ENCODE measurements at places on chromosomes 2 and 18.

GRCh38 chr2:33620-34019, 12.7 kb downstream of the FAM110C start:
- peak; percentile 17 for DNase-seq

DNA sequence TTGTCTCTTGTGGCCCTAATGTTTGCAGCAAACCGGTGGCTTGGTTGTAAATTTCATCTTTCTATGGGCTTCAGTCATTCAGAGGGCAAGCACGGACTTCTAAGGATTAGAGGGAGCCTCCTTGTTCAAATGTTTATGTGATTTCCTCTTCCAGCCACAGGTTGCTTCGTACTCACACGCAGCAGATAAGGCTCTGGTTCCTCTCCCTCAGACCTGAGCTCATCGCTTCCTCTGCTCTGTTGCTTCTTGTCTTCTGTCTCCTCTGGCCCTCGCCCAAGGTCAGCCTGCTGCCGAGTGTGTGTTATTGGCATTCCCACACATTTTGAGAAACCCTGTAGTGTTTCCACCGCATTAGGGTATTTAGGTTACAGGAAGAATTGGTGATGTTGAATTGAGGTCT, 44.0 kb downstream of the MYL12B start:
- DNase-seq, result no peak

- no peak for DNase-seq
These were observed 13.9 kb upstream of the ASAP2 start for GRCh38 chr2:9192712-9193111.

GRCh38 chr2:147628971-147629421, 215.8 kb upstream of the ACVR2A start:
- no peak for DNase-seq

DNA sequence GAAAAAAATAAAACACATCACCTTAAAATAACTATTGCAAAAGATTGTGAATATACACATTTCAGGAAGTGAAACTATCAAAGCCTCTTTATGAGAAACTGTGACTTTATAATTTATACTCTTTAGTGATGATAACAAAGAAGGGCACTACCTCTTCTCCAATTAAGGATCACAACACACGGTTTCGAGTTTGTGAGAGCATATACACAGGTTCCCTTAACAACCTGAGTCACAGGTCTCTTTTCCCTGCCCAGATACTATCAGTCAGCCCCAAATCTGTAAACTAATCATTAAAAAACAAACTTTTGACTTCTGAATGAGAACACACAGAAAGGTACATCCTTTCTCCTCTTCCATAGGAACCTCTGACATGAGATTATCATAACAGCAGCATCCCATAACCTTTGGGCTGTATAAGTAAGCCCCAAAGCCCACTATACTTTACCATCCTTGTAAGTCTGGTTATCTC, 44.9 kb downstream of the PTPN2 start:
- no peak for DNase-seq

DNA sequence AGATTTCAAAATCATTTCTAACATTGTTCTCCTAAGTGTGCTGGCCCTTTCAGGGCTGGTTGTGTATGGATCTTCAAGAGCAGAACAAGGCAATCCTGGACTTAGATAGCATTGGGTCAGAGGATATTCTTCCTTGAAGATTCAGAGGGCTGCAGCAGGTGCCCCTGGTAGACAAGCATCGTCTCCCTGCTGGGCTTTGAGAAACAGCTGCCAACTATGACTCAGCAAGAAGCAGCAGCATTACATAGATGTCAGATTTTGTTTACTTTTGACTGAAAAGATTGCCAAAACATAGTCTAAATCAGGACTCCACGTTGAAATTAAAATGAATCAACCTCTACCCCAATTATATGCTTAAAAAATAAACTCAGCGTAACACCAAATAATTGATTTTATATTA, 618.8 kb downstream of the SOCS6 start:
- DNase-seq, result no peak

DNA sequence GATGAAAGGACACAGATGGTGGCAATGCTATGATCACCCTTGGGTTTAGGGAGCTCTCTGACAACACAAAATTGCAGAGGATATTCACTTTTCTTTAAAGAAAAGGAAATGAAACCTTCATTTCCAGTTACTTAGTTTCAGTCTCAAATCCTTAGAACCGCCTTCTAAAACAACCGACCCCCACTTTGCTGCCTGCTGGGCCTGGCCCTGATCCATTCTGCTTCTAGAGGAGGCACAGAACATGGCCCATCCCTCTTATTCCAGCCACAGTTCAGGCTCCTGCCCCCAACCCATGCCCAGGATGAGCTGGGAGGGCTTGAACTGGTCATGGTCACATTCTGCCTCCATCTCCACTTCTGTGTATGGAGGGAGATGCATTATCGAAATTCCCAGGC, 311.6 kb downstream of the EN1 start:
- no peak for DNase-seq

DNA sequence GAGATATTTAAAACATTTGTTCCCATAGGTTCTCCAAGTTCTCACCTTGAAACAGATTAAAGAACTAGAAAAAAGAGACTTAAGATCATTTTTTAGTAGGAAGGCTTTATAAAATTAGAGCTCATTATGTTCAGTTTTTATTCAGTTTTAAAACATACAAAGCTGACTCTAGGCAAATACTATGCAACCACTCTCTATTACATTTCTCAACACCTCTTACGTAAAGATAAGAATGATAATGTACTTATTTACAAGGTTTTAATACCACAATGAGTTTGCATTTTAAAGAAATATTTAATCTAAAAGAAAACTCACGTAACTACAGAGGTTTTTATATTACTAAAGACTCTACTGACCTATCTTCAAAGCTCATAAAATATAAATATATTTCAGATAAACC, 68.8 kb downstream of the TMEM131 start:
- DNase-seq, result no peak

DNA sequence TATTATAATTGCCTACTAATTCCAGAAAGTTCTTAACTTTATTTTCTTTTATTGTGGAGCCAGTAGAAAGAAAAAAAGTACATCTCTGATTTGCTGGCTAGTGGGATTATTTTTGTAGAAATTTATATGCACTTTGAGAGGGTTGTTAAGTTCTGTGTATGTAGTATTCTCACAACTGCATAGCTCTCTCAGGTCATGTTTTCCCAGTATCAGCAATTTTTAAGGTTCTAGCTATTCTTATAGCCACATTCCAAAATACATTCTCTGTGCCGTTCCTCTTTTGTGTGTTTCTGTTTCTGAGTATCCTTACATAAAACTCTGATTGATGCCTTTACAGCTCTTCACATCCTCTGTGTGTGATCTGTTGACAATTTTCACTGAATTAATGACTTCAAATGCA, 199.3 kb upstream of the KYNU start:
- no peak for DNase-seq

DNA sequence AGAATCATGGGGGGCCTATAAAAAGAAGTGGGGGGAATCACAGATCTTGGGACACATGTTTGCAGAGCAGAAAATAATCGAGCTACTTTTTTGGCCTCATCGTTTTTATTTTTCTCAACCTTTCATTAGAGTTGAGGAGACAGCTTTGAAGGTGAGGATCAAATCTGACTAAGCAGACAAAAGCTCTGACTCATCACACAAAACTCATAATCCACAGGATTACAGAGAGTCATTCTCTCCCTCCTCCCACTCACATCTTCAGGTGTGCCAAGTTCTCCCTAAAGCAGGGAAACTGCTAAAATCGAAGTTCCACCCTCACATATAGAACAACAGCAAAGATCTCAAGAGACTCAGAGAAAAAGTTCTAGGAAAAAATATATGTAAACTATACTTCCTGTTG, 15.6 kb downstream of the BAZ2B start:
- no peak for DNase-seq

GRCh38 chr2:67258831-67259230, 138.3 kb upstream of the ETAA1 start:
- no peak for DNase-seq

GRCh38 chr2:48984922-48985321, 169.4 kb downstream of the FSHR start:
- no peak for DNase-seq

DNA sequence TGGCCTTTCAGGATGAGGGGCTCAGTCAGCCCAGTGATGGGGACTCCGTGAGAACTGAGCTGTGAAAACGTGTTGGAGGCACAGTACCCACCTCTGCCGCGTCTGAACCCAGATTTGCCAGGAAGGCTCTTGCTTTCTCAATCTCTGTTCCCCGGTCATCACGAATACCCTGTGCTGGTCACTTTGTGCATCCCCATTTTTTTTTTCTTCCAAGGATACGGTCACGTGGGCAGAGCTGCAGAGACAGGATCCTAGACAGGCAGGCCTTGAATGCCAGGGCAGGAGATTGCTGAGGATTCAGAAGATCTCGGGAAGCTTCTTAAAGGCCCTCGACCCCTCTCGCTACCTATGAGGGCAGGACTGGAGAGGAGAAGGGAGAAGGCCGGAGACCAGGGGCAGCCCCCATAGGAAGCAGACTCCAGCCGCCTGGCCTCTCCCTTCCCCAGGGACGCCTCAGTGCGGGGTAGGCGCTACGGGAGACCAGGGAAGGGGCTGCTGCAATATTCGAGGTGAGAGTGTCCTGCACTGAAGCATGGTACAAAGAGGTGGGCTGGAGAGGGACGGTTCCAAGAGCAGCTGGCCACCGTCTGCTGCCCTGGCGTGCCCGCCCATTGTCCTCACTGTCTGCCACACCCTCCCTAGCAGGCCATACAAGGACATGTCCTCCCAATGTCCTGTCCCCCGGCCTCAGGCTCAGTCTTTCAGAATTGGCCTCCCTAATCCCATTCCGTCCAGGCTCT, 29.0 kb upstream of the TAF1B start:
- no peak for DNase-seq

DNA sequence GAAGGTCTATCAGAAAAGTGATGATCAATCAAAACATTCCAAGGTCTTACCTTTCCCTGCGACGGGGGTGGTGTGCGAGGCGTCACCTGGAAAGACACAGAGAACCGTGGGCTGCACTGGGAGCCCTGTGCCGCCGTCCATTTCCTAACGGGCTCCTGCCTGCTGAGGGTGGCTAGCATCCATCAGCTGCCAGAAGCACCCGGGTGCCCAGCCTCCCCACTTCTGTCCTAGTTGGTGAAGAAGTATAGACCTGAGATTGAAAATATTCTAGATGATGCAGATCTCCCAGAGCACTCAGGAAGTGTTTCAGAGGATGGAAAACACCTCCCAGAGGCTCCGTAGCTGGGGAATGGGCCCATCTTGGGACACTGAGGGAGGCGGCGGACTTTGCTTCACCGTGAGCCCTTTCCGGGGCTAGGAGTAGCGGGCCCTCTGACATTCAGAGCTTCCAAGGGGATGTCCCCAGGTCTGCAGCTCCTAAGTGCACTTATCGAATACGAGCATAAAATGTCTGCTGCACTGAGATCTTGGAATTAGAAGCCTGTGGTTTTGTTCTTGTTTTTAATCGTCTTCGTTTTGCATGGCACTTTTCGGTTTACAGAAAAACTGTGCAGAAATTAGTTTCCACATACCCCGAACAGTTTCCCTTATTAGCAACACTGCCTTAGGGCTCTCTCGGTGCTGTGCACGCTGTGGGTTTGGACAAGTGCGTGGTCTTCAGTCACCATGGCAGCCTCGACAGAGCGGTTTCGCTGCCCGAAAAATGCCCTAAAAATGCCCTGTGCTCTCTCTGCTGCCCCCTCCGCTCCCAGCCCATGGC, 143.5 kb downstream of the MBP start:
- DNase-seq, result no peak

DNA sequence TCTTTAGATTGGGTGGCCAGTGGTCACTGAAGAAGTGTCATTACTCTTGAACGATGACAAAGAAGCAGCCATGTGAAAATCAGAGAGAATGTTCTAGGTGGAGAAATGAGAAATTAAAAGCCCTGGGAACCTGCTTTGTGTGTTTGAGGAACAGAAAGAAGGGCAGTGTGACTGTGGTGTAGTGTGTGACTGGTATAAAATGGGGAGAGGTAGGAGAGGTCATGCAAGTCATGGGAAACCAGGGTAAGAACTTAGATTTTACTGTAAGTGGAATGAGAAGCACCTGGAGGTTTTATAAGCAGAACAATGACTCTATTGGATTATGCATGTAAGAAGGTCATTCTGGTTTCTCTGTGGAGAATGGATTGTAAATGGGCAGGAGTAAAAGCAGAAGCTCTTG, 12.2 kb downstream of the ICOS start:
- DNase-seq, result no peak

- no peak for DNase-seq
These were observed 138.6 kb downstream of the LOXHD1 start for GRCh38 chr18:46518438-46518837.

DNA sequence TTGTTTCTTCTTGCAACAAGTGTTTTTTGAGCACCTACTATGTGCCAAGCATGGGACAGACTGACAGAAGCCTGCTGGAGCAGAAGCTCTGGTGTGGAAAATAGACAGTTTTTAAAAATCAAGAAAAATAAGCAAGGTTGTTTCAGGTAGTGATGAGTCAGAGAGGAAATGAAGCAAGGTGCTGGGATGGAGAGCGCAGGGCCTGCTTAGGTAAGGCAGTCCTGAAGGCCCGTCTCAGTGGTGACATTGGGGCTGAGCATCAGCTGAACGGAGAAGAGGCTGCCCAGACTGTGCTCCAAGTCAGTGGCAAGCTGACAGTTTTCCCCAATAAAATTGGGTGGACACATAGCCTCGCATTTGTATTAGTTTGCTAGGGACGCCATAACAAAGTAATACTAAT, 263.6 kb downstream of the SS18 start:
- no peak for DNase-seq

DNA sequence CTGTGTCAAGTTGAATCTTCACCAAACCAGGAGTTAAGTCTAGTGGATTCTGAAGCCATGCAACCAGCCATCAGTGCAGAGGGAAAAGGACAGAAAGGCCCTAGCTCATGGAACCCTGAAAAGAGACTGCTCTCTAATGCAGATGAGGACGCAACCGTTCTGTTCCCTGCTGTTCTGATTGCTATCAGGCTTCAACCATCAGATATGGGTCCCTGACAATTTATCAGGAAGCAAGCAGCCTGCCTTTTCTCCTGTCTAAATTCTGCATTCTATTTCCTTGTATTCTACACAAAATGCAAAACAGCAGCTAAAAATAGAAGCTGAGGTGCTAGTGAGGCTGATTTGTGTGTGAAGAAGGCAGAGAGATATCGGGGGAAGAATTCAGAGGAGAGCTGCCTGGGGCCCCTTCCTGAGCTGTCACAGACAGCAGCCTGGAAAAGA, 68.4 kb upstream of the RTN4 start:
- DNase-seq, result no peak

All from stimulated activated CD8-positive, alpha-beta memory T cell treated with anti-CD3 and anti-CD28 coated beads, Interleukin-2, amount 100 ng/mL, for 1 hour (primary cell).